Fibroblast of the aortic adventitia (primary cell): ENCODE measurements at places on chromosomes 12 and 14.

- peak; percentile 88 for DNase-seq
These were observed 33.4 kb downstream of the FNTB start for GRCh38 chr14:65019944-65020566.

DNA sequence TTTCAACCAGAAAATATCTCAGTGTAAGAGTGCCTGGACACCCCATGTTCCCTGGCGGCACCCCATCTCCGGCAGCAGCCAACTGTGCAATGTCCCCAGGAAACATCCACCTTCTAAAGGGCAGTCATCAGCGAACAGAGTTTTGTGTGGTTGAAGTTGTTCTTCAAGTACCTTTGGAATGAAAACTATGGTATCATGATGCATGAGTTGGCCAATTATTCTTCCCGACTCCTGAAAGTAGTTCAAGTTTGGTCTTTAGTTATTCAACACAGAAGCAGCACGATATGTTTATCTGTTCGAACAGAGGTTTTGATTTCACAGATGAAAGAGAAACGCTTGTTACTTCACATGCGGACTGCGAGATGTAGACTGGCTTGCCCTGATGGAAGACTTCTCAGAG is 21.1 kb upstream of the TTC7B start:
- DNase-seq, result no peak

DNA sequence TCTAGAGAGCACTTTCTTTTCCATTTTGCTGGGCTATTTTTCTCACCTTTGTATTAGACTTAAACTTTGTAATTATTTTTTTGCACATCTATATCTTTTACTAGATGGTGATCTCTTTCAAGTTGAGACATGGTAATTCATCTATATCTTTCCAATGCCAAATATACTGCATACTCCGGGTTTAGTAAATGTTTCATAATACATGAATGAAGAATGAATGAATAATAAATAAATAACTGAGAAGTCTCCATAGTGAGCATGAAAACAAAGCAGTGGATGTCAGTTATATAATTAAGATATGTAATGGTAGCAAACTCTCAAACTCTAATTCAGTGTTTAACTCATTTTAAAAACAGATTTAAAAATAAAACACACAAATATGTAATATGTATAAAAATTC is 342.5 kb upstream of the KITLG start:
- DNase-seq, result peak; percentile 55

- DNase-seq, result no peak
These were observed 56.5 kb downstream of the SLC38A1 start for GRCh38 chr12:46212108-46212982.

- peak; percentile 34 for DNase-seq
These were observed 93.4 kb downstream of the SLC41A2 start for GRCh38 chr12:104864668-104865067.

DNA sequence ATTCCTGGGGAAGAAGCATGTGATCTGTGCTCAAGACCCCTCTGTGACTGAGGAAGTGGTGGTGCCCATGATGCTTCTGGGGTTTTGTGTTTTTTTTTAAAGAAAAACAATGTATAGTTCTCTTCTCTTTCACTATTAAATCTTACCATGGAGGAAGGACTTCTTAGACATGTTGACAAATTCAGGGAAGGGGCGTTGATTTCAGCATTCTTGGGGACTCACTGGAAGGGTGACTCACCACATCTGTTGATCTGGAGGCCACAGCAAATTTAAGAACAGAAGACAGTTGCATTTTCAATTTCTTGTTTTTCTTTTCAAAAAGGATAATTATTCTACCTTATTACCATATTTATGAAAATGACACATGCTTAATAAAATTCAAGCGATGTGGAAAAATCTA is 152.9 kb upstream of the RTL1 start:
- no peak for DNase-seq
